ENCODE measurements at places on chromosomes 5 and 9. TPM values are rescaled to one million over a fixed set of nuclear protein-coding genes. Genes with fewer than 3 reads are reported as not detected.

Gene TNFAIP8
- total RNA-seq: 58.7 TPM

Gene MYOZ3
- not detected for total RNA-seq

Gene GRIN3A
- total RNA-seq: not detected

Gene CDH12
- total RNA-seq: not detected

Gene CTSV
- total RNA-seq: 6.5 TPM

Gene GAS1
- total RNA-seq: 0.15 TPM

Gene TPRN
- total RNA-seq: 15.2 TPM

Gene FYB1
- 2.7 TPM for total RNA-seq

GRCh38 chr9:99021512-99021911 lies 77.8 kb downstream of the COL15A1 start:
- no peak for DNase-seq

GRCh38 chr9:118891213-118891612 lies 478.0 kb downstream of the BRINP1 start:
- no peak for DNase-seq

- DNase-seq: no peak
These were observed 30.3 kb downstream of the MAN2A1 start for GRCh38 chr5:109719978-109720377.

GRCh38 chr9:128419061-128419925 lies 1.4 kb upstream of the CERCAM start:
- DNase-seq: no peak

GRCh38 chr9:98885575-98886295 lies 58.0 kb upstream of the COL15A1 start:
- DNase-seq: no peak

GRCh38 chr9:69877852-69878514 lies 57.4 kb downstream of the CFAP95 start:
- DNase-seq: peak; percentile 68

- no peak for DNase-seq
These were observed 12.5 kb downstream of the C1QTNF2 start for GRCh38 chr5:160357861-160358411.

- no peak for DNase-seq
These were observed 73.2 kb upstream of the SMARCA2 start for GRCh38 chr9:1941989-1942388.

DNA sequence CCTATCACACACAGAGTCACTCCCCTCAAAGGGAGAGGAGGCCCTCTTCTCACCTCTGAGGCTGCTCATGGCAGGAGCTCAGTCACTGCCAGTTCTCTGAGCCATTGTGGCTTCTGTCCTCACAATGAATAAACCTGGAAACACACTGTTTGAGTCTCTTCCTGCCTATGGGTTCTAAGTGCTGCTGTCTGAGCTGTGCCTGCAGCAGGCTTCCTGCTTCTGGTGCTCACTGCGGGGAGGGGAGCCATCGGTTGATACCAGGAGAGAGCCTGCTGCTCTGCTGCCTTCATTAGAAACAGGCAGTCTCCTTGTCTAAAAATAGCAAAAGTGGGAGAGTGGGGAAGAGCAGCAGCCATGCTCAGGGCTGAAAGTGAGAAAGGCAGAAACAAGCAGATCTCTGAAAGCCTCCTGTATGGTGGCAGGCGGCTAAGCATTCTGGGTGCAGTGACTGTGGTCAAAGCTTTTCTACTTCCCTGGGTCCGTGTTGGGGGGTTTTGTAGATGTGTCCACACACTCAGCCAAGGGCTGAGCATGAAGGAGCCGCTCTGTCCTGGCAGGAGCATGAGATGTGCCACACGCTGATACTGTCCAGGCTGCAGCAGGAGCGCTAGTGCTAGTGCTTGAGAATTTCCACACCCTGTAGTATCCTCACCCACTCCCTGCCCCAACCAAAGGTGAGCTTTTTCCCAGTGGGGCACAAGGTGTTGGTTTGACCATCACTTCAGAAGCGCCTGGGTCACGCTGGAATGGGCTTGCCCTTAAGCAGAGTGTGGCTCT lies 34.2 kb downstream of the PRKACG start:
- DNase-seq: no peak

DNA sequence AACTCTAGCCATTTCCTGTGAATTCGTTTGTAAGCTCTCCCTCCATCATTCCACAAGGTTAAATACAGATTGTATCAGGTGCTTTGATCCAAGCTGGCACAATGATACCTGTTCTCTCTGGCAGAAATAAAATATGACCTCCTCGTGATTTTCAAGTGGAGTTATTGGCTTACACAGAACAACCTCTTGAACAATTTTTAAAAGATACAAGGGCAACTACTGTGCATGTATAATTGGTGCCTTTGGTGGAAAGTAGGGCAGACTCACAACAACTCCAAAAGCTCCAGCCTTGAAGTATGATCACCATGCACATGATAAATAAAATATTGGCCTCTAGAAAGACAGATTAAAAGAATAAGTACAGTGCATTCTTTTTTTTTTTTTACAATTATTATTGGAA lies 106.0 kb downstream of the SEMA6A start:
- DNase-seq: no peak

DNA sequence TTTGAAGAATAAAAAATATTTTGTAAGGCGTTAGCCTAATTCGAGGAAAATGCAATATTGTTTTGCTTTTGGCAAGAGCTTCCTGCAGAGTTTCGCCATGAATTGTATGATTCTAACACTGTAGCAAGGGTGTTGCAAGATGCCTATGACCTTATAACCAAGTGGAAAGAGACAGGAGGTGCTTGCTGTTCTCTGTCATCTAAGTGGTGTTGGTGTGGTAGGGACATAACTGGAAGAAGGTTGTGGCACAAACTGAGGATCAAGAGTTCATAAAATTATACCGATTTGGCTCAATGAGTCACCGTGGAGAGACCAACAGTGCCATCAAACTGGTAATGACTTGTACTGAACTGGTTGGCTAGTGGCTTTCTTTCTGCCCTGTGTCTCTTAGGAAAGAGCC lies 6.3 kb downstream of the STC2 start:
- DNase-seq: no peak

DNA sequence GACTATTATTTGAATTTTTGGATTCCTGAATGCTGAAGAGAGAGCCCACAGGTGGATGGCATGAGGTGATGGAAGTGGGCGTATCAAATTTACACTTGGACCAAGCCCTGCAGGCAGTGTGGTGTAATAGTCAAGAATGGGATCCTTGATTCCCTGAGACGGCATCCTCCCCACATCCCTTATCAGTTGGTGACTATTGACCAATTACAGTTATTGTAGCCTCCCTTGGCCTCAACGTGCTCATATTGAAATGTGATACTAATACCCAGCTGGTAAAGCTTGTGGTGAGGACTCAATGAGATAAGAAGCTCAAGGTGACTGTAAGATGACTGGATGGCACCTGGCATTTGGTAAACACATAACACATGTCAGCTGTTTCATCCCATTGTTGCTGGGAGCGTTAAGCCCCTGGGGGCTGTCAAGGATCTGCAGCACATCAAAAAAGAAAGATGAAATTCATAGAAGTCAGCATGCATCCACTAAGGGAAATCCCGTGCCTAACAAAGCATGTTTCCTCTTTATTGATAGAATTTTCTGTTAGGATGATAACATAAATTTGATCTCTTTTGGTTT lies 65.6 kb upstream of the IRX2 start:
- DNase-seq: no peak

GRCh38 chr5:51882647-51883046 lies 499.4 kb downstream of the ISL1 start:
- no peak for DNase-seq

GRCh38 chr9:130345897-130346385 lies 80.4 kb downstream of the HMCN2 start:
- no peak for DNase-seq

- no peak for DNase-seq
These were observed 717.1 kb upstream of the ZNF608 start for GRCh38 chr5:125463466-125464092.

DNA sequence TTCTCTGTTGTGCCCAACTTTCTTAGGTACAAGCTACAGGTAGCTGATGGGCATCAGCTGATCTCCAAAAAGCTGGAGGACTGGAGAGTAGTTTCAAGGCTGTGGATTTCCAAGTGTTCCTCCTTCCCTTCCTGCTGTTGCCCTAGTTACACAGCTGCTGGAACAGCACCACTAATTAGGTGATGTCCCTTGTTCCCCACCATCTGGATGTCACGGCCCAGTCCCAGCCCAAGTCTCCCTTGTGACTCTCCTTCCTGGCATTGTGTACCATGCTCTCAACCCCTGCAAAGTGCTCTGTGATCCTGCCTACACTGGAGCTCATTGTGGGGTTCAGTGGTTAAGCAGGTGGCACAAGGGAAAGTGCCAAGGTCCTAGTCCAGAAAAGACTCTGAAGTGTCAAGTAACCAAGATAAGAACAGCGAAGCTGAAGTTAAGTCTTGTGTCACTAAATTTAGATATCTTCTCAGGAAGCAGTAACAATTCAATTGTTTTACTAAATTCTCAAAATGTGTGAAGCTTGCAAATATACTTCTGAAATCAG lies 604.5 kb downstream of the ISL1 start:
- no peak for DNase-seq

DNA sequence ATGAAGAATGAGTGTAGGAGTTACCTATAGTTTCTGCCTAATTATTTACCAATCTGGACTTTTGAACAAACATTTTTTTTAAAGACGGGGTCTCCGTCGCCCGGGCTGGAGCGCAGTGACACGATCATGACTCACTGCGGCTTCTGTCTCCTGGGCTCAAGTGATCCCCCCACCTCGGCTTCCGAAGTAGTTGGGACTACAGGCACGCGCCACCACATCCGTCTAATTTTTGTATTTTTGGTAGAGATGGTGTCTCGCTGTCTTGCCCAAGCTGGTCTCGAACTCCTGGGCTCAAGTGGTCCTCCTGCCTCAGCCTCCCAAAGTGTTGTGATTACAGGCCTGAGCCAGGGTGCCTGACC lies 1.5 kb downstream of the CTNNA1 start:
- DNase-seq: no peak

- DNase-seq: no peak
These were observed 3.4 kb downstream of the PLEKHG4B start for GRCh38 chr5:95241-95980.

DNA sequence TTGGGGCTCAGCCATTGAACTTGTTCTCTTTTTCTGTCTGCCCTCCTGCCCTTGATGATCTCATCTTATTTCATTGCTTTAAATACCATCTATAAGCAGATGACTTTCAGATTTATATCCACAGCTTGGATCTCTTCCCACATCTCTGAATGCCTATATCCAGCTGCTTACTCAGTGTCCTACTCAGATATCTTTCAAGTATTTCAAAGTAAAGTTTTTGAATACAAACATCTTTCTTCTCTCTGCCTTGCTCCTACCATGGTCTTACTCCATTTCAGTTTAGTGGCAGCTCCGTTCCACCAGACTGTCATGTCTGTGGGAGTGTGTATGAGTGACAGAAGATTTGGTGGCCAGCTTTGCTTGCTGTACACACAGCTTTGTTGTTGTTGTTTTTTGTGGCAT lies 59.7 kb downstream of the ERBIN start:
- DNase-seq: no peak

GRCh38 chr5:76207120-76207519 lies 123.9 kb downstream of the SV2C start:
- no peak for DNase-seq

DNA sequence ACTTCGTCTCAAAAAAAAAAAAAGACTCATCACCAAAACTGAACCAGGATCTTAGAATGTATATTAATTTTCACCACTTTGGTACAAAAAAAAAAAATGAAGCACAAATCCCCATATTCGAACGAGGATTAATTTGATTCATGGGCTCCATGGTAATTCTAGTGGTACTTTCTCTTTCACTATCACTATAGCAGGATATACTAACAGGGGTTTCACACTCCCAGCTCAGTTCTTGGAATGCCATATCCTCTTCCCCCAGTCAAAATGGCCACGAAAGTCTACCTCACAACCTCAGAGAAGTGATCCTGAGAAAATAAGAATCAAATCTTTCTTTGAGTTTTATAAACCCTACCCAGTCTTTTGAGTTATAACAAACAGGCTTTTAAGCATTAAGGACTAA lies 235.7 kb downstream of the FBXL17 start:
- no peak for DNase-seq

GRCh38 chr5:57895766-57896165 lies 413.2 kb upstream of the ACTBL2 start:
- DNase-seq: no peak
